Daoy (cell line): ENCODE measurements at places on chromosomes 16 and 17.

DNA sequence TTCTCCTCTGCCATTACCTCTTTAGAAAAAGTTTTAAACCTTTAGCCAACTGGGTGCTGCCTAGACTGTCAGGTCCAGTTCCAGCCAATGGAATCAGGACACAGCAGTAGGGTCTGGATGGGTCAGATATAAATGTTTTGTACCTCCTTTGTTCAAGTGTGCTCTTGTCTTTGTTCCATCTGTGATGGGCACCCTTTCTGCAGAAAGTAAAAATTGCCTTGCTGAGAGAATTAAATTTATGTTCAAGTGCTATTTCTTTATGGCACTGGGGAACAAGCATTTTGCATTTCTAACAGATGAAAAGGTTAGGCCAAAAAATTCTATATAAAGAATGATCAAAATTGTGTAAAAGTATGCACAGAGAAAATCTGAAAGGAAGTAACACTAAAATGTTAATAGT lies 5.2 kb upstream of the HP start:
- no peak for DNase-seq

- no peak for DNase-seq
Observed at GRCh38 chr17:8289103-8289397, 580 bp downstream of the RANGRF start.

- DNase-seq: no peak
Observed at GRCh38 chr17:60493847-60494321, 32.2 kb downstream of the APPBP2 start.

DNA sequence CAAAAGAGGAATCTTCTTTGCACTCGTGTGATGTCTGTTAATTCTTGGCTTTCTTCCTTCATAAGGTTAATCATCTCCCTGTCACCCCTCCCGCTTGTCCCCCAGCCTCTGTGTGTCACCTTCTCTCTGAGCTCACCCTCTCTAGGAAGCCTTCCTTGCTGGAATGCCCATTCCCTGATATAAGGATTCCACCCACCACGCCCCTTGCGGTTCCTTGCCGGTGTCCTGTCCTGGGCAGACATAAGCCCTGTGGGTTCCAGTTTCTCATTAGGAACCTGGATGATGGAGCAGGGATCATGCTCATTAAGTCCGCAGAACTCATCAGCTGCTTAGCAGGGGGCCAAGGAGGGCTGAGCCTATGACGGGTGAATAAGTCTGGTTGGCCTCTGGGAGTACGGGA lies 559.3 kb downstream of the MAF start:
- DNase-seq: peak; percentile 11

DNA sequence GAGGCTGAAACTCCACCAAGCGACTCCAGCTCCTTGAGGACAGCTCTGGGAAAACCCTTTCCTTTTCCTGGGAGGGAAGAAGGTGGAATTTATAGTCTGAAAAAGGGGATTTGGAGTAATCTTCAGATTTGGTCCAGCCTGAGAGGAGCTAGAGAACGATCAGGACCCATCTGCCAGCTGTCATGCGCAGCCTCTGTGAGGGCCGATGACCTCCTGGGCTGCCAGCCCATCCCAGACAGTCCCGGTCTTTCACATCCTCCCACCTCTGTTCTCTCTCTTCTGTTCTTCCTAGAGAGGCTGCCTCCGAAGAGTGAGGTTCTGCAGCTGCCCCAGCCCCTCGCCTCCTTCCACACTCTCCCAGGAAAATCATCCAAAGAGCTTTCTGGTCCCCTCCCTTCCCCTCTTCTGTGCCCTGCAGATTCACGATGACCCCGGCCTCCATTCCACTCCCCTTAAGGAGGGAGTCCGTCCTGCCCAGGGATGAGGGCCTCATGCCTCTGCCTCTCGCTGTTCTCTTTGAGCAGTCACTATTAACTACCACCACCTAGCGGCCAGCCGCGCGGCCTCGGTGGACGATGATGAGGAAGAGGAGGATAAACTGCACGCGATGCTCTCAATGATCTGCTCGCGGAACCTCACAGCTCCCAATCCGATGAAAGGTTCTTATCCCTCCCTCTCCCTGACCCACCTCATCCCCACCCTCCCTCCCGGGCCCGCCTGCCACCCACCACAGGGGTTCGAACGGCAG lies 29.6 kb downstream of the SGSM2 start:
- no peak for DNase-seq

- no peak for DNase-seq
Observed at GRCh38 chr16:65697065-65697464, 575.2 kb upstream of the CDH11 start.

- DNase-seq: no peak
Observed at GRCh38 chr17:68822719-68823289, 132.4 kb downstream of the ABCA8 start.

GRCh38 chr17:3510090-3510489 lies 34.3 kb downstream of the ASPA start:
- DNase-seq: no peak

- no peak for DNase-seq
Observed at GRCh38 chr17:57539529-57540301, 205.4 kb downstream of the CCDC182 start.

- no peak for DNase-seq
Observed at GRCh38 chr16:64962786-64963185, 159.1 kb downstream of the CDH11 start.

DNA sequence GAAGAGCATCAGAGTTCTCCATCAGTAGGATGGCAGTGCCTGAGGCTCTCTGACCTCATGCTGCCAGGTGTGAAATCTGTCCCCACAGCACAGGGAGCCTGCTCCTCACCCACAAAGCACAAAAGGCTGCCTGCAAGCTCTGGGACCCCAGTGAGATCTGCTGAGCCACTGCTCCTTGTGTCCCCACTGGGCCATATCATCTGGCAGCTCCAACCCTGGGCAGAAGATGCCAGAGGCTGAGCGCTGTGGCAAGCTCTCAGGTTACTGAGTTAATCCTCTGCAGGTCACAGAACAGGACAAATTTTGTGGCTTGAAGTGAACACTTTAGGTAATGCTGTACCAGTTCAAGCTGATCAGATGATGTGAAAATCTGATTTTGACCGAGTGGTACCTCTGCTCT lies 26.7 kb upstream of the ERN1 start:
- DNase-seq: no peak

GRCh38 chr17:164303-165235 lies 16.9 kb downstream of the DOC2B start:
- peak; percentile 51 for DNase-seq

DNA sequence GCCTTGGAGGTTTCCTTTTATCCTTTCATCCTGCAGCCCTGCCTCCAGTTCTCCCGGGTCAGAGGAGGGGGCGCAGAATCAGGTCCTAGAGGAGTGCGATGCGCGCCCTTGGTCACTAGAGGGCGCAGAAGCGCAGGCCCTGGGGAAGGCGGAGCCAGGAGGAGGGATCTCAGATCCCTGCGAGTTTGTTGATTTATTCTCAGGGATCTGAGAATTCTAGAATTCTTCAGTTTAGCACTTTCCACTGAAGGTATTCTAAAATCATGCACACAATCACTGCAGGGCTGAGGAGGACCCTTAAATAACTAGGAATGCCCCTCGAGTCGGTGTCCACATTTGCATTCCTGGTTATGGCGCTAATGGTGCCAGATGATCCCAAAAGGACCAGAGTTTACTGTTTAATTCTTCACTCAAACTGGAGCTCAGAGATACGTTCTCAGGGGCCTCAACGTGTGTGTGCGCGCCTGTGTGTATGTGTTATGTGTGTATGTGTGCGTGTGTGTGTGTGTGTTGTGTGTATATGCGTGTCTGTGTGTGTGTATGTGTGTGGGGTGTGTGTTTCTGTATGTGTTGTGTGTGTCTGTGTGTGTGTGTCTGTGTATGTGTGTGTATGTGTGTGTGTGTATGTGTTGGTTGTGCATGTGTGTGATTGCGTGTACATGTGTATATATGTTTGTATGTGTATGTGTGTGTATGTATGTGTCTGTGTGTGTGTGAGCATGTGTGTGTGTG lies 6.9 kb upstream of the ELAC2 start:
- peak; percentile 76 for DNase-seq

- no peak for DNase-seq
Observed at GRCh38 chr16:67750466-67750865, 31.4 kb upstream of the GFOD2 start.

GRCh38 chr17:50631908-50632571 lies 2.6 kb upstream of the ABCC3 start:
- DNase-seq: no peak

GRCh38 chr16:81553080-81553813 lies 108.6 kb downstream of the CMIP start:
- DNase-seq: peak; percentile 24

DNA sequence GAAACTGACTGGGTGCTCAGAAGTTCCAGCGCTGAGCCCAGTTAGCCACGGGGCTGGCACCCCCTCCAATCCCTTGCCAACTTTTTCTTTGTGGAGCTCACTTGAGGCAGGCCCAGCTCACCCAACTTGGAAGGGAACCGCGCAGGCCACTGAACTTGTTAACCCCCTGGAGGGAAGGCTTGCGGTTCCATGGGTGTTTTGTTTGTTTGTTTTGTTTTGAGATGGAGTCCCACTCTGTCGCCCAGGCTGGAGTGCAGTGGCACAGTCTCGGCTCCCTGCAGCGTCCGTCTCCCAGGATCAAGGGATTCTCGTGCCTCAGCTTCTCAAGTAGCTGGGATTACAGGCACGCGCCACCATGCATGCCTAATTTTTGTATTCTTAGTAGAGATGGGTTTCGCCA lies 34.1 kb upstream of the NDRG4 start:
- no peak for DNase-seq

DNA sequence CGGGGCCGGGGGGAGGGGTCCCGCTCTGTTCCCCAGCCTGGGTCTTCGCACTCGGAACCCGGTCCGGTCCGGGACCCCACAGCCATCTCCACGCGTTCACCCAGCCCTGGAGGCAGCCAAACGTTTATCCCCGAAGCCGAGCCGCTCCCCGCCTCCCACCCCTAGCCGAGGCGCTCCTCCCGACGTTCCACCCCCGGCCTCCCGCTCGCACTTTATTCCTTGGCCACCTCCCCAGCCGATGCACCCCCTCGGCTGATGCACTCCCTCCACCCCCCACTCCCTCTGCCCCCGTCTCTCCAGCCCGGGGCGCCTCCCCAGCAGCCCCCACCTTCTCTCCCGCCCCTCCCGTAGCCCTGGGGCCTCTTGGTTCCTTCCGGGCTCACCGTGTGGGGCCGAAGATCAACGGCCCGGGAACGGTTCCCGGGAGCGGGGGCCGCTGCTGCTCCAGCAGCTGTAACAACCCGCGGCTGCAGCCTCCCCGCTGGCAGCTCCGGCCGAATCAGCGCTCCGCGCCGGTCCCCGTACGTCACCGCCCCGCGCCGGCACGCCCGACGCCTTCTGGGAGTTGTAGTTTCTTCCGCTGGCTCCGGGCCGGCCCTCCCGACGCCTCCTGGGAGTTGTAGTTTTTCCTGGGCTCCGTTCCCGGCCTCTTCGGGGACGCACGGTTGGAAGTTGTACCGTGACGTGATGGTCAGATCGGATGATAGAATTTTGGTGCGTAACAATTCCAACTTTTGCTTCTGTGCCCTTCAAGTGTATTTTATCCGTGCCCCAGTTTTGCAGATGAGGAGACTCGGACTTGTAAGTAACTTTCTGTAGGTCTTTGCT lies at the start of the genes LRRC3C and ORMDL3:
LRRC3C (plus strand) TSS at position 632 of the 828 bp plus-strand sequence. CDS start 13,792 bp downstream, outside the sequence.
ORMDL3 (minus strand) TSS at position 501 of the 828 bp plus-strand sequence. CDS start 3,398 bp downstream, outside the sequence.
- peak; percentile 91 for DNase-seq

GRCh38 chr16:13645601-13646245 lies 274.2 kb upstream of the ERCC4 start:
- no peak for DNase-seq

- no peak for DNase-seq
Observed at GRCh38 chr16:50862818-50863643, 121.1 kb downstream of the CYLD start.

- DNase-seq: no peak
Observed at GRCh38 chr17:41818024-41818423, 5.2 kb downstream of the FKBP10 start.

DNA sequence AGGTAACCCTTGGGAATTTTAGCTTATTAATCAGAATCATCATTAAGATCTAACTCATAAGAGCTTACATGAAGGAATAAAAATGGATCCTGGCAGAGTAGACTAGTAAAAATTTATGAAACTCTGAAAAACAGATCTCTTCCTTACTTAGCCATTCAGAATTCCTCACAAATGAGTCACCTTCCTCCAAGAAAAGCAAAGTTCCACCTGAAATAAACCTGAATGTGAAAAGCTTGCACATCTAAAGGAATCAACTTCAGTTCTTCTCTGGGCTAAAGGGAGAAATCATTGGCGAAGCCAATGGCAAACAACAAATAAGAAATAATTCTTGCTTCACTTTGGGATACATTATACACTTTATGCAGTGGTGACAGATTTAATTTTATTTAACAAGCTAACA lies 22.7 kb downstream of the MYO1D start:
- DNase-seq: peak; percentile 20

DNA sequence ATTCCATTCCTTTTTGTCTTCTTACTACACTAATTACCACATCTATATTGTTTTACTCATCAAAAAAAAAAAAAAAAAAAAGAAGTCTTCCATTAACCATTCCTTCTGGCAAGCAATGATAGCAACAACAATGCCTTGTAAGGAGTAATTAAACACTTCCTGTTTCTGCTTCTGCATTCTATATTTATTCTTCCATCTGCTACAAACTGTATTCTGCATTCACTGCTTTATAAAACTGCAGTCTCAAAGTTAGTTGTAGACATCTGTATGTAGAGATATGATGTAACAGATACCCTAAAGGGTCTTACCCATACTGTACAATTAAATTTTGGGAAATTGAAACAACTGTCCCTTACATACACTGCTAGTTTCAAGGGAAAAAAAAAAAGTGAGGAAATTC lies 28.7 kb upstream of the ABCA6 start:
- no peak for DNase-seq

GRCh38 chr16:4178468-4179010 lies 62.3 kb upstream of the ADCY9 start:
- no peak for DNase-seq

- peak; percentile 95 for DNase-seq
Observed at GRCh38 chr17:73474370-73474988, 162.7 kb upstream of the CDC42EP4 start.

DNA sequence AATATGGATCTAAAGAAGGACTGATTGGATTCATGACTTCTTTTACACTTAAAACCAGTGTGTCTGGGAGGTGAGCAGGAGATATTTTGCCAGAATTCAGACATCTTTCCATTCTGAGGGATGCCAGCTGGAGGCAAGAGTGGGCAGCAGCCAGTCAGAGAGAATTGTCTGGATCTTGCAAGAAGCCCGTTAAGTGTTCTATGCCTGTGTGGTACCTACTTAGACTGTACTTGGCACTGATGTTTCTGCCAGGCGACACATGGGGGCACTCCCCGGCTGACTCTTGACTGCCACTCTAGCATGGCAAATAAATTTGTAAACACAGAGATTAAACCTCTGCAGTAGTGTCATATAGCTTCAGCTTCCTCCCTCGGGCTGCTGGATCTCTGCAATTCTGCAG lies 247.7 kb downstream of the UTP18 start:
- no peak for DNase-seq

GRCh38 chr16:65737831-65738230 lies 616.0 kb upstream of the CDH11 start:
- DNase-seq: no peak
